ENCODE measurements at places on chromosomes 2 and 18.

GRCh38 chr2:96985181-96985945, 1.0 kb downstream of the FAM178B start:
- DNase-seq, result no peak

DNA sequence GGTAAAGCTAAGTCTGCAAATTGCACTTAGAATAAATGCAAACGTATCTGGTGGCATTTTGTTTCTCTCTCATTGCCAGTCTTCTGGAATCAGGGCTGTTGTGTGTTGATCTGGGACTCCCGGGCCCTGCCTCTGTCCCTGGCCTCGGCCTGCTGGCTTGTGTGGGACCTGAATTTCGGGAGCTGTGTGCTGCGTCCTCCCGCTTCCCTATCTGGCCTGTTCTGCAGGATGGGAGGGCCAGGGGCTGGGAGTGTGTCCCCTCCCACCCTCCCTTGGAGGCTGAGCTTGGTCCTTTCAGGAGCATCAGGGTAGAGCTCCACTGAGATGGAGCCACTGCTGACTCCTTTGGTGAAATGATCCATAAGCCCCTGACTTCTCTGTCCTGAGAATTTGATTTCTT, 118.5 kb downstream of the ACKR3 start:
- DNase-seq, result no peak

GRCh38 chr2:15842758-15843666, 97.3 kb upstream of the MYCN start:
- DNase-seq, result no peak

DNA sequence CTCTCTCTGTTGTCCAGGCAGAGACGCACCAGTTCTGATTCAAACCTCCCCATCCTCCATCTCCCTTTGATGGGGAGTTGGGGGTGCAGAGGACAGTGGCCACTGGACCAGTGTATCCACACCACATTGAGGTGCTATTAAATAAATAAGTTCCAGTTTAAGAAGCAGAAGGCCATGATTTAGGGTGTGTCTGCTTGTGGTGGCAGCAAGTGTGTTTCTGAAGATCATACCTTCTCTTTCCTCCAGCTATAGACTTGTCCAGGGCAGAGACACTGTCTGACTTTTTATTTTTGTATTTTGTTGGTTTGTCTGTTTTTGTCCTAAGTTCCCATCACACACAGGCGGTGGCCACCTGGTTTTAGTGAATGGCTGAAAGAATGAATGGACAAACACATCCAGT, 16.5 kb upstream of the INO80C start:
- DNase-seq, result no peak

DNA sequence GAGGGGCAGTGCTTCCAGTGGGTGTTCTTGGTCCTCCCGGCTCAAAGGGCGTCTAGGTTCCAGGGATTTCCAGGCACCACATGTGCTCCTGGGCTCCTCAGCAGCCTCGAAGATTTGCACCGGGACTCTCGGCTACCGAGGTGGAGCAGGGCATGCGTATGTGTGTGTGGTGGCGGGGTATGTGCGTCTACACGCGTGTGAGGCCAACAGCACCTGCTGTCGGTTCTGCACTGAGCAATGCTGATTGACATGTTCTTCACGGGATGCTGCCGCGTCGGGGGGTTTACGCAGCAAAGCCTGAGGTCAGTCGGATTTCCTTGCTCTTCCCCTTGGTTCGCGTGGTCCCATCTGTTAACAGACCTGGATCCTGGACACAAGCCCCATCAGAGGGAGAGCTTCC, 119.8 kb downstream of the NDUFA10 start:
- DNase-seq, result no peak

GRCh38 chr2:11102956-11103860, 52.1 kb upstream of the SLC66A3 start:
- DNase-seq, result no peak

- peak; percentile 32 for DNase-seq
Measured at GRCh38 chr2:229868794-229869193, 53.0 kb downstream of the TRIP12 start.

GRCh38 chr2:43376523-43377198, 150.3 kb upstream of the ZFP36L2 start:
- no peak for DNase-seq

GRCh38 chr2:98014379-98014778, 18.6 kb upstream of the TMEM131 start:
- DNase-seq, result no peak

- no peak for DNase-seq
Measured at GRCh38 chr2:3320910-3321605, 56.6 kb downstream of the EIPR1 start.

- DNase-seq, result peak; percentile 61
Measured at GRCh38 chr2:190682168-190682567, 33.3 kb downstream of the NAB1 start.

DNA sequence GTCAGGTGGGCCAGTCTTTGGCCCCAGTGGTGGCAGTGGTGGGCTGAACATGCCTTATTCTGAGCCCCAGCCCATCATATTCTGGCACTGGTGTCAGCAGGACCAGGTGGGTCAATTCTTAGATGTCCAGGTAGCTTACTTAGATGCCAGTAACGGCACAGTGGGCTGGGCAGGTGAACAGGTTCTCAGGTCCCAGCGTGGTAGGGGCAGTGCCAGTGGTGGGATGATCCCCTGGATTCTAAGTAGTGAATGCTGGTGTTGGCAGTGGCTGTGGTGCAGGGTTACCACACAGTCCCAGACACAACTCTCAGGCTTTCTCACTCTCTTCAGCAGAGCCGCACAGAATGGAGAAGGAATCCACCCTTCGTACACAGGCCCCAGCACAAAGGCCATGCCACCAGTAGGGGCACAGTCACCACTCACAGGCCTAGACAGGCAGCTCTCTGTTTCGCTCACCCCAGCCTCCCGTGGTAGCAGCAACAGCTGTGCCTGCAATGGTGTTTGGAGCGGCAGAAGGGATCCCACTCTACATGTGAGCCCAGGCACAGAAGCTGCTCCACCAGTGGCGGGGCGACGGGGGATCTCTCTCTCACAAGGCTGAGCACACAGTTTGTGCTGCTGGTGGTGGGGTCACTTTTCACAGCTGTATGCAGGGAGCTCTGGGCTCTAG, 97.3 kb downstream of the ANKRD12 start:
- no peak for DNase-seq

GRCh38 chr2:164458792-164459191, 162.5 kb downstream of the GRB14 start:
- DNase-seq, result no peak

- DNase-seq, result peak; percentile 30
Measured at GRCh38 chr2:98736464-98736889, 5.5 kb upstream of the MGAT4A start.

- no peak for DNase-seq
Measured at GRCh38 chr18:8843005-8843404, 137.6 kb downstream of the MTCL1 start.

DNA sequence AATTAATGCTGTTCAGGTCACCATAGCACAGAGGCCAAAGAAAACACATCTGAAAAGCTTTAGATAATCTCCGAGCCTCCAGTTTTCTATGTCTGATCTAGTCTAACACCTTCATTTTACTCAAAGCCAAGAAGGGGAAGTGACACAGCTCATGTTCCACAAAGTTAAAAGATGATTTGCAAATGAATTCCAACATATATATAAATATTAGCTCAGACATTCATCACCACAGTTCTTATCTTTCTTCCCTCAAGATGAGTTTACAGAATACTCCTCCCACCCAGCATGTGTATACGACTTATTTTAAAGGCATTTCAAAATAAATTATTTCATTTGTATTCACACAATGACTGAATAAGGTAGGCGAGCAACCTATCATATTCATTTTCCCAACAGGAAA, 82.4 kb downstream of the AAK1 start:
- DNase-seq, result no peak

DNA sequence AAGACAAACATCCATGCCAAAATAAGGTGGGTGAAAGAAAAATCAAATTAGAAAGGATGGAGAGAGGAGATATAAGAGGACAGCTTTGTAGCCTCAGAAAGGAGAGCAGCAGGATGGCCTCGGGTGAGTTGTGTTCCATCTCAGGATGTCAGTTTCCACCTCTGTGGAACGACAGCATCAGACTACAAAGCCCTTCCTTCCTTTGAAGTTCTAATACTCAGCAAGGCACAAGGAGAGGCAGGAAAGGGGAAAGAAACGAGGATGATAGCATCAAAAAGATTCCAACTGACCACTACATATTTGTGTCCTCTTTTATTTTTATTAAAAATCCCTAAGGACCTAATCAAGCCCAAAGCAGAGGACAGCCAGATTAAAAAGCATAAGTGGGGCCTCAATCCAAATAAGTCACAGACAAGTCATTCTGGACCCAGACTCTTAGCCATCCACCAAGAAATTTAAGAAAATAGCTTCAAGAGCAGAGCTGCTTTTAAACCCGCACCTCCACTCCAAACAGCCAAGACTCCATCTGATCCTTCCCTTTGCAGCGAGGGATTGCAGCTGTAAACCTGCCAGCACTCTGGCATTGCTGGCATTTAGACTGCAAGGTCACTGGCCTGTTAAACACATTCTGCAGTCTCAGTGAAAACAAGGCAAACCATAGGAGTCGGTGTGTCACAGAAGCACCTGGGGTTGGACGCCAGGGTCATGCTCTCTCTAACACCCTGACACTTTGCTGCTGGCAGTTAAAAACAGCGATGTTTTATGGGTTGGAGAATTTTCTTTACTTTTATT, 314.5 kb upstream of the CHAC2 start:
- DNase-seq, result no peak

DNA sequence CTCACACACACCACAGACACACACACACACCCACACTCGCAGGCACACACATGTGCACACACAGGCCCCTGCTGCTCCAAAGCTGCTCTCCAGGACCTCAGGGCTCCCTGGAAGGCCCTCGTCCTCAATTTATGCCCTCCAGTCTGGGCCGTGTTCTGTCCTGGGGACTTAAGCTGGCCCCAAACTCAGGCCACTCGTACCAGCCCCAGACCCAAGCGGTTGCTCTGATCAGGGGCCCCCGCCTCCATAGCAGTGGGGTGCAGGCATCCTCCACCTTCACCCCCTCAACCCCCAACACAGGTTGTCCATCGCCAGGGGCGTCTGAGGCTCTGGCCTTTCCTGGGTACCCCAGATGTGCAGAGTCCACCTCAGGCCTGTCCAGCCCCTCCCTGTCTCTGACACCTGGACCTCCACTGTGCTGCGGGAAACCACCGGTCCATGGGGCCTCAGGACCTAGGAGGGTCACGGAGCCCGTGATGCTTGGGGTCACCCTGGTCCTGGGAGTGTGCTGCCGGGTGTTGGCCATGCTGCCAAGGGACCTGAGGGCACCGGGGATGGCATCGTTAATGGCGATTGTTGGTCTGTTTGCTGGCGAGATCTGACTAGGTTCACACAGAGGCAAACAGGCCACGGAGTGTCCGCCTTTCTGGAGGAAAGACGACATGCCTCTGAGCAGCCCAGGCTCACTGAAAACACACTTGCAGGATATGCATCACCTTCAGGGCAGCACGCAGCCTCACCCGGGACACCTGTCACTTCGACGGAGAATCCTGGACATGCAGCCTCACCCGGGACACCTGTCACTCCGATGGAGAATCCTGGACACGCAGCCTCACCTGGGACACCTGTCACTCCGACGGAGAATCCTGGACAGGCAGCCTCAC, 155.6 kb downstream of the NDUFA10 start:
- no peak for DNase-seq

DNA sequence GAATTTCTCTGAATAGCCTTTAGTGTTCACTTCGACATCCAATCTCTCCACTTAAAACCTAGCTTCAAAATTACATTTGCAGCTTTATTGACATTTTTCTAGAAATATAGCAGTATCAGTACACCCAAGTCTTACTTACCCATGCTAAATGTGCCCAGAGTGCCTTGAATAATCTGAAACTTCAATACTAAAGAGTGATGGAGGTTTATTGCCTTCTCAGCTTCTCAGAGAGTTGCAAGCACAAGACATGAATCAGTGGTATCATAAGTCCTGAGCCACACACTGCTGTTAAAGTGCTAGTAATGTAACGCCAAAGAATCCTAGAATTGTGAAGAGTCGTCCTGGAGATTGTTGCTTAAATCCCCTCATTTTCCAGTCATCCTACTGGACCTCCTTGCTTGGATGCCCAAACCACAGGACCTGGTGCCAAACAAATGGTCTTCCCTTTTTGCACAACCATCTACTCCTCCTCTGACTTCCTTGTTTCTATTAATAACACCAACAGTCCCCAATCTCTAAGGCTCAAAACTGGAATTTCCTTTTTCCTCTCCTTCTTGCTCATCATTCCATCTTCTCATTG, 83.2 kb upstream of the SPATS2L start:
- DNase-seq, result peak; percentile 62

GRCh38 chr18:49778826-49779465, 34.4 kb downstream of the ACAA2 start:
- DNase-seq, result no peak

GRCh38 chr2:201520201-201520600, 68.7 kb downstream of the STRADB start:
- peak; percentile 8 for DNase-seq

DNA sequence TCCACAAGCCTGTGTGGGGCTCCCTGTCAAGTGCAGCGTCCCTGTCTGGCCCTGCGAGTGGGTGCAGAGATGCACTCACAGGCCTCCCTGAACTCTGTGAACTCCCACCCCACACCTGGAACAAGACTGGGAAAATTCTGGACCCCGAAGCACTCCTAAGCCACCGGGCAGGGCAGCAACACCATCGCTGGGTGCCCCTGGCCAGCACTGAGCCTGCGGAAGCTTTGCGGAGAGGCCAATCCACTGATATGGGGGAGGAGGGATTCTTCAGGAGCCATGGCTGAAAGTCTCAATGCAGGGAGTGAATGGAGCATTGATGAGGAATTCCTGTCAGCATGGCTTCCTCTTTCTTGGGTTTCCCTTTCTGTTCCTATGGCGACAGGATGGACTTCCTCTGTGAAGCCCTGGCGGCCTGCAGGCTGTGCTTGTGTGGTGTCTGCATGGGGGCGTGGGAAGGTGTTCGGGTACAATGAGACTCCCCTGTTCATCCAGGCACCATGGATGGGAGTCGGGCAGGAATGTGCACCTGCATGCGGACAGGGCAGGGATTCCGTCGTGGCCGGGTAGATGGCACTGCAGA, 15.1 kb downstream of the TRIB2 start:
- no peak for DNase-seq

GRCh38 chr18:27931535-27931934, 245.4 kb downstream of the CDH2 start:
- DNase-seq, result no peak

- DNase-seq, result peak; percentile 19
Measured at GRCh38 chr2:28752631-28753376, 1.2 kb downstream of the PPP1CB start.

DNA sequence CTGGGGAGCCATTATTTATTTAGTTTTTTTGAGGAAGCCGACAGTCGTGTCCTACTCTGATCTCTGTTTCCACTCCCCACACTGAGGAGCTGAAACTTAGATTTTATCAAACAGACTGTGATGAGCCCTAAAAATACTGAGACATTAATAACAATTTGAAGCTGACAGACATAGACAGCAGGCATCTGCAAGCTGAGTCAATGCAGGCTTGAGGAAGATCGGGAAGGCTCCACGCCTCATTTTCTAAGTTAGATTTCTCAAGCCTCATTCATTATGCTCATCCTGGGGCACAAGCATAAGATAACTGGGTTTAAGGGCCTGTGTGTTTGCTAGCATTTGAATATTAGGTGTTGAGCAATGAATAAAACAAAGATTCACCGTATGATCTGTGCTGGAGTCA, 26.3 kb downstream of the EFR3B start:
- no peak for DNase-seq

GRCh38 chr18:9109523-9109922, 7.0 kb downstream of the NDUFV2 start:
- DNase-seq, result peak; percentile 56

Measured in cardiac fibroblast (primary cell).